ENCODE measurements at places on chromosomes 1 and 21.

- peak; percentile 88 for DNase-seq
Measured at GRCh38 chr1:226870401-226871279, at the start of gene PSEN2. Gene PSEN2, plus strand, starts transcription at chr1:226870616. Its CDS starts 11,292 bp downstream, at chr1:226881908.

DNA sequence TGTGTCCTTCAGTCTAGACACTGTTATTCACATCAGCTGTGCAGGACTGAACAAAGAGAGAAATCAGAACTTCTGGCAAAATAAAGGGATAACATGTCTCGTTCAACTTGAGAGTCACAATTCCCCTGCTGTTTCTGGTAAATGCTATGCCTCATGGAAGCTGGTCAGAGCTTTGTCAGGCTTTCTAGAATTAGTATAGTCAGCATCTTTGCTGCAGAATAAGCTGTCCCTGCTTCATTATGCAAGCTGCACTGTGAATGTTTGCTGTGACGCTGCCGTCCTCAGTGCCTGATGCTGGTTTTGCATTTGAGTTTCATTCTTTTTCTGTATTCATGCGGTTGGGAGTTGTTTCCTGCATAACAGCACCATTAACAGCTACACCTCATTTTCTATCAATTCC lies 96.4 kb upstream of the KCNJ6 start:
- DNase-seq: no peak

- DNase-seq: no peak
Measured at GRCh38 chr1:53210954-53211353, 9.5 kb downstream of the CZIB start.

- DNase-seq: no peak
Measured at GRCh38 chr1:94951046-94951445, 24.1 kb upstream of the CNN3 start.

DNA sequence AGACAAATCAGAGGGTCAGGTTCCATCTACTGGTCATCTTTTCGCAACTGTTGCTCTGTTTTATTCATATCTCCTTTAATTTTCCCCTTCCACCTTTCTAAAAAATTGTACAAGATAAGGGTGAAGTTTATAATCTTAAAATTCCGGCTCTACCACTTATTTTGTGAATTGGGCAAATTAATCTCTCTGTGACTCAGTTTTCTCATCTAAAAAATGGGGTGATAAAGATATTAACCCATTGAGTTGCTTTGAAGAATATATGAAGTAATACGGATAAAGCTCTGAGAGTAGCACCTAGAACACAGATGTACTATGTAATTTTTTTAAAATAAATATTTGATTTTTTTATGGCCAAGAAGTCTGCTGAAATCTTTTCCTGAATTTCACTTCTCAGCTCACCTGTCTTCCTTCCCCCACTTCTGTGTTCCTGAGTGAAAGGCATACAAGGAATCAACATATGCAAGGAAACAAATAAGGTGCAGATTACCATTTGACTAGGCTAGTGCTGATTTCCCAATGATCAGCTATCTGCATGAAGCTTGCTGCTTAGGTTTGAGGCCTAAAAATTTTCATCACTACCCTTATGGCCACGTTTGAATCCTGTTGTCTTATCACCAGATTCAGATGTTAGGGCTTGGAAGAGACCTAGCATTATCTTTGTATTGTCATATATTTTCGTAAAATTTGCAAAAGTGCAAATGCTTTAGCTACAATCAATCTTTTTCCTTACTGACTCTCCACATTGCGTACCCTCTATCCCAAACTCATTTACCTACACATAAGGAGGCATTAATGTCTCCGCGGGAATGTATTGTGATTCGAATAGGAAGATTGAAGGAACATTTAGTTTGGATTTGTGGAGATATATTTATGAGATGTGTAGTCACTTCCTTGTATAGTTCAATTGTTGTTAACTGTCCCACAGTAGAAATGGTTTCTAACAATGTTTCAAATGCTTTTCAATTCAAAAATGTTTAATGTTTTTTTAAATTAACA lies 718.3 kb upstream of the PTBP2 start:
- DNase-seq: no peak

DNA sequence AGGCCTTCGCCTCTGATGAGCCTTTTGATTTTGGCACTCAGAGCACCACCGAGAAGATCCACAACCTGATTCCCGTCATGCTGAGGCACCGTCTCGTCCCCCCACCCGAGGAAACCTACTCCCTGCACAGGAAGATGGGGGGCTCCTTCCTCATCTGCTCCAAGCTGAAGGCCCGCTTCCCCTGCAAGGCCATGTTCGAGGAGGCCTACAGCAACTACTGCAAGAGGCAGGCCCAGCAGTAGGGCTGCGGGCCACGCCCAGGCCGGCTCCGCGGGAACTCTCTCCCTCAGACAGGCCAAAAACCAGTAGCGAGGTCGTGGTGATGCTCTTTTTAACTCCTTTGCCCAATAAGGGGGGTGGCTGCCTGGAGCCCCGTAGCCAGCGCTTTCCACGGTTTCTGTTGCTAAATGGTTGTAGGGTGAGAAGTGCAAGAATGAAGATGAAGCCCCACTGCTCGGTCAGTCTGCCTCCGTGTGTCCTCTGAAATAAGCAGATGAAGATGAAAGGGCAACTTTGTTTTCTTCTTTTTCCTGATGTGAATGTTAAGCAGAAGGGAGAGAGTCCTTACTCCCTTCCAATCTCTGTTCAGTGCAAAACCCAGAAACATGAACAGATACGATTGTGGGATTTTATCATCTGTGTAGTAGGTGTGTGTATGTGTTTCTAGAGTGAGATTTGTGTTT lies 46.5 kb downstream of the COQ8A start:
- no peak for DNase-seq

- no peak for DNase-seq
Measured at GRCh38 chr1:115647507-115647906, 5.7 kb downstream of the VANGL1 start.

DNA sequence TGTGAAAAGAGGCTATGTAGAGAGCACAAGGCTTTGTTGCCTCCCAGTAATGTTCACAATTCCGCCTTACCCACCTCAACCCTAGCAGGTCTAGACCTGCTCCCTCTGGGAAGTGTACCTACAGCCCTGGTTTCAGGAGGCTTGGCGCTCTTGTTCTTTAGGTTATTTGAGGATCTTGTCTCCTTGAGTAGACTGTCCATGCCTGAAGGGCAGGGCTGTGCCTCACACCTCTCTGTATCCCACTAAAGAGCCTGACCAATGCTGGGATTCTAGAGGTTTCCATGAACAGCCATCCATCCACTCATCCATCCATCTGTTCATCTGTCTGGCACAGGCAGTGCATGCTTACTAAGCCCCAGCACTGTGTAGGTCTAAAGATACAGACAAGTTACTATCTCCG lies 1.0 kb downstream of the RAB7B start:
- DNase-seq: no peak

- peak; percentile 28 for DNase-seq
Measured at GRCh38 chr1:78649628-78650027, at the start of gene IFI44. Gene IFI44, plus strand, starts transcription at chr1:78649831. Its CDS starts 365 bp downstream, at chr1:78650196.

GRCh38 chr1:240967070-240967724 lies 355.2 kb upstream of the GREM2 start:
- DNase-seq: no peak

DNA sequence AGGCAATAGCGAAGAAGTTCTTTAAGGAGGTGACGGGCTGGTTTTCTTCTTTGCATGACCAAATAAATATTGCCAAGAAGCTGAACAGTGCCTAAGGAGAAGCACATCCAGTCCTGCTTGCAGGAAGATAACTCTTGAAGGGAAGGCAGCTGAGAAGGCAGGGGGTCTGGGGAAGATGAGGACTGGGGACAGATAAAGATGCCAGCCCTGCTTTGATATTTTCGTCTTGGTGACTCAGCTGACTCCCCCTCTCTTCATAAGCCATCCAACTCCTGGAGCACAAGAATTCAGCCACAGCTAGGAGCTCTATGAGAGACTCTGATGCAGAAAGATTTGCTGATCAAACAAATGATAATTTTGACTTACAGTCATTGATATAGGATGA lies 3.4 kb downstream of the CFAP45 start:
- DNase-seq: no peak

GRCh38 chr1:50080904-50081586 lies 27.7 kb upstream of the ELAVL4 start:
- no peak for DNase-seq

DNA sequence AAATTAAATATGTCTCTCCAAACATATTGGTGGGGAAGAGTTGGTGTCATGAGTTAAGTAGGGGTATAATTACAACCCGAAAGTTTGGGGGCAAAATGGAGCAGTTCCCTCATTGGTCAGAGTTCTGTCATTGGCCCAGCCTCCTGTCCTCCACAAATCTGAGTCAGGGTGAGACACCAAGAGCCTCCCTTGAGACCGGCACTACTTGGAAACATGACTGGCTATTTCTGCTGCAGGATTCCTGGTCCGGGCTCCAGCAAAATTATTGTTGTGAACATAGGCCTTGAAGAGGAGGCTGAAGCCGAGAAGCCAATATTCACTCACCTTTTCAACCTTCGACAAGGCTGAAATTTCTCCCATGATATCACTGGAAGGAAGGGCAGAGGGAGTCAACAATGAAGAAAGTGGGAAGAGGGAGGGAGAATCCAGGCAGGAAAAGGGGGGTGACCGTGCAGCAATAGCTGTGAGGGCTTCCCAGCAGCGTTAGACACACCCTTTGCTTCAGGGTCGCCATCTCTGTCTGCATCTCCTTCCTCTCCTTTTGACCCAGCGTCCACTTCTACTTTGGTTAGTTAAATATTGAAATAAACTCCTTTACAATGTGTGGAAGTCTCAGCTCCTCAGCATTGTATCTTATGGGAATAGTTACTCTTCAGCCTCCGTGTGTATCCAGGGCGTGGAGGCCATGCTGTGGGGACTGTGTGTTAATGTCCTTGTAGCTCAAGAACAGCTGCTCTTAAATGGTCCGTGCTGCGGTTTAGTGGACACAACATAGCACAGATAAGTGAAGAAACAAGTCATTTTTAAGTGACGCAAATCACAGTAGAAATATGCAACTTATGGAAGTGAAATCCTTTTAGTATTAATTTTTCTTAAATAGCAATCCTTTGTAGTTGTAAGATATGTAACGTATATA lies 307.4 kb downstream of the DISC1 start:
- DNase-seq: no peak

- DNase-seq: no peak
Measured at GRCh38 chr1:6790146-6790545, 4.9 kb downstream of the CAMTA1 start.

DNA sequence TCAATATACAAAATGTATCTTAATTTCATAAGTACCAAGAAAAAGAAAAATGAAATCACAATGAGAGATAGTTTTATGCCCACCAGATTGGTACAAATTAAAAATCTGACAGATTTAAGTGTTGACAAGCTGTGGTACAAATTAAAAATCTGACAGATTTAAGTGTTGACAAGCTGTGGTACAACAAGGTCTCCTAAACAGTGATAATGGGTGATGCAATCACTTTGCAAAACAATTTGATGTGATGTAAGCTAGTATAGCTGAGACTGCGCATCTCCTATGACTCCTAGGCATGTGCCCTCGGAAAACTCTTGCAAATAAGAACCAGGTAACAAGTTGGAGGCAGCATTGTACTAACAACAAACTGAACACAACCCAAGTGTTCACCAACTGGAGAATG lies 100.6 kb downstream of the LPAR3 start:
- no peak for DNase-seq

DNA sequence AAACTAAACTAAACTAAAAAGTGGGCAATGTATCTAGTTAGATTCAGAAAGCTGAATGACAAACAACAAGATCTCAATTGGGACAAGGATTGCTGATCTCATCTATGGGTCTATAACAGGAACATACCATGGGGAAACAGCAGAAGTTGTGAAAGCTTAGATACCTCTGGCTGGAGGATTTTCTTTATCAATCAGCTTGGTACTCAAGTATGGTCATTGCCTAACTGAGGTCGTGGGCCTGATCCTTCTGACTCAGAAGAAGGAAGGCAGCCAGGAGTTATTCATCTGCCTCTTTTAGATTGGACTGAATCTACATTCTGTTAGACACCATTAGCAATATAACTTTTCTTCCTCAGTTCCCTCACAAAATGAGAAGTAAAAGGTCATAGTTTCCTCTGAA lies 39.7 kb downstream of the DNTTIP2 start:
- no peak for DNase-seq

- DNase-seq: no peak
Measured at GRCh38 chr1:53666566-53666965, 72.4 kb downstream of the GLIS1 start.

DNA sequence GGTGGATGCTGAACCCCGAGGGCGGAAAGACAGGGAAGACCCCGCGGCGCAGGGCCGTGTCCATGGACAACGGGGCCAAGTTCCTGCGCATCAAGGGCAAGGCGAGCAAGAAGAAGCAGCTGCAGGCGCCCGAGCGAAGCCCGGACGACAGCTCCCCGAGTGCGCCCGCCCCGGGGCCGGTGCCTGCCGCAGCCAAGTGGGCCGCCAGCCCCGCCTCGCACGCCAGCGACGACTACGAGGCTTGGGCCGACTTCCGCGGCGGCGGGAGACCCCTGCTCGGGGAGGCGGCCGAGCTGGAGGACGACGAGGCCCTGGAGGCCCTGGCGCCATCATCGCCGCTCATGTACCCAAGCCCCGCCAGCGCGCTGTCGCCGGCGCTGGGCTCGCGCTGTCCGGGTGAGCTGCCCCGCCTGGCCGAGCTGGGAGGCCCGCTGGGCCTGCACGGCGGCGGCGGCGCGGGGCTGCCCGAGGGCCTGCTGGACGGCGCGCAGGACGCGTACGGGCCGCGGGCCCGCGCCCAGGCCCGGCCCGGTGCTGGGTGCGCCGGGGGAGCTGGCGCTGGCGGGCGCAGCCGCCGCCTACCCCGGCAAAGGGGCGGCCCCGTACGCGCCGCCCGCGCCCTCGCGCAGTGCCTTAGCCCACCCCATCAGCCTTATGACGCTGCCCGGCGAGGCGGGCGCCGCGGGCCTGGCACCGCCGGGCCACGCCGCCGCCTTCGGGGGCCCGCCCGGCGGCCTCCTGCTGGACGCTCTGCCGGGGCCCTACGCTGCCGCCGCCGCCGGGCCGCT lies 20.7 kb downstream of the FOXO6 start:
- DNase-seq: no peak

DNA sequence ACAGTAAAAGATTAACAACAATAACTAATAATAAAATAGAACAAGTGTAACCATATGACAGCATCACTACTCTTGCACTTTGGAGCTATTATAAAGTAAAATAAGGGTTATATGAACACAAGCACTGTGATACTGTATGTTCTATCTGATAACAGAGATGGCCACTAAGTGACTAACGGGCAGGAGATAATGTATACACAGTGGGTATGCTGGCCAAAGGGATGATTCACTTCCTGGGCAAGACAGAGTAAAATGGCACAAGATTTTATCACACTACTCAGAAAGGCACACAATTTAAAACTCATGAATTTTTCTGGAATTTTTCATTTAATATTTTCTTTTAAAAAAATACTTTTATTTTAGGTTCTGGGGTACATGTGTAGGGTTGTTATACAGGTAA lies 12.3 kb downstream of the SLC9C2 start:
- DNase-seq: no peak

DNA sequence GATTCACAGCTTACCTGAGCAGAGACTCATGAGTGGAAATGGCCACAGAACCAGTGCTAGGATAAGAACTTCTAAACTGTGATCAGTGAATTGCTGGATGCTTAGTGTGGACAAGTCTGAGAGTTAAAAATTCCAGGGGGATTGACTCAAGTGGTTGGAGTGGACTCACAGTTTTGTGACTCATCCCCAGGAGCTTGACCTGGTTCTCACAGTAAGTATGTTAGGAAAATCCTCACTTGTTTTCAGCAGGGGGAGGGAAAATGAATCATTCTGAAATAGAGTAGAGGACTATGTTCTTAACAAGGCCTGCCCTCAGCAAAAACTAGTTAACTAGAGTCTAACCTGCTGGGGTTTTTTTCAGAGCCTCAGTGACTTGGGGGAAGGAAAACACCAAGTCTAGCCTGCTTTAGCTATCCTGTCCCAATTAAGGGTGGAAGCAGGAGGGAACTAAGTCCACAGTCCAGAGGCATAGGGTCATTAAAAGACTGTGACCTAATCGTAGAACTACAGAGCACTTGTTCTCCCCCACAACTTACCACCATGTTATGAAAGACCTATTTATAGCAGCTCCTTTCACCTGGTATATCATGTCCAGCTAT lies 6.1 kb upstream of the CDC73 start:
- no peak for DNase-seq
